ENCODE measurements at places on chromosomes 2 and 18.

DNA sequence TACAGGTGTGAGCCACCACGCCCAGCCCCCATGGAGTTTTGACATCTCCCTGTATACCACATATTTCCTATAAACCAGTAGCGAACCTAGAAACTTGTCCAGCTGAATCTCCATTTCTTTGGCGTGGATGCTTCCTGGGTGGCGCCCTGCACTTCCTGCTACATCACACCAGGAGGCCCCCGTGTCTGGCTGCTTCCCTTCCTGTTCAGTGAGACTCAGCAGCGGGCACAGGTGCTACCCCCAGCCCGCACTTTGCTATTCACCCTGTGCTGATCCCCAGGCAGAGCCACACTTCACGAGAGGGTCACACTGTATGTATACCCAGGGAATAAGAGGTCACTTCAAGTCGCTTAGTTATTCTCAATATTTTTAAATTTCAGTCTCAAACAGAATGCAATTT lies 35.0 kb downstream of the CYP27C1 start:
- no peak for DNase-seq

- no peak for DNase-seq
These were observed 24.0 kb downstream of the CROCC2 start for GRCh38 chr2:240930096-240930630.

GRCh38 chr18:72826736-72827135 lies 41.1 kb downstream of the NETO1 start:
- no peak for DNase-seq

DNA sequence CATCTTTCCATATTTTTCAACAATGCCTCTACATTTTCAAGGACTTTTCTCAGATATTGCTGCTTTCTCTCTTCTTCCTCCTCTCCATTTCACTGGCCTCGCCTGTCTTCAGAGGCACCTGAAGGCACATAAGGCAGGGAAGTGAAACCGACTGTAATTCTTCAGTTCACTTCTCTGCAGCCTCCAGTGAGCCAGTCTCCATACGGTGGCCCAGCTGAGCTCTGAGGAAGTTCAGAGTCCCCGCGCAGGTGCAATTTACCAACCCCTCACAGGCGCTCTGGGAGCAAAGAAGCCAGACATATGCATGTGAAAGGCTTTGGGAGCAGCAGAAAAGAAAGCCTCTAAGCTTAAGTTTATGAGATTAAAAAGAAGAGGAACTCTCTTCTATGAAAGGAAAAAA lies 12.4 kb downstream of the KLHL14 start:
- no peak for DNase-seq

DNA sequence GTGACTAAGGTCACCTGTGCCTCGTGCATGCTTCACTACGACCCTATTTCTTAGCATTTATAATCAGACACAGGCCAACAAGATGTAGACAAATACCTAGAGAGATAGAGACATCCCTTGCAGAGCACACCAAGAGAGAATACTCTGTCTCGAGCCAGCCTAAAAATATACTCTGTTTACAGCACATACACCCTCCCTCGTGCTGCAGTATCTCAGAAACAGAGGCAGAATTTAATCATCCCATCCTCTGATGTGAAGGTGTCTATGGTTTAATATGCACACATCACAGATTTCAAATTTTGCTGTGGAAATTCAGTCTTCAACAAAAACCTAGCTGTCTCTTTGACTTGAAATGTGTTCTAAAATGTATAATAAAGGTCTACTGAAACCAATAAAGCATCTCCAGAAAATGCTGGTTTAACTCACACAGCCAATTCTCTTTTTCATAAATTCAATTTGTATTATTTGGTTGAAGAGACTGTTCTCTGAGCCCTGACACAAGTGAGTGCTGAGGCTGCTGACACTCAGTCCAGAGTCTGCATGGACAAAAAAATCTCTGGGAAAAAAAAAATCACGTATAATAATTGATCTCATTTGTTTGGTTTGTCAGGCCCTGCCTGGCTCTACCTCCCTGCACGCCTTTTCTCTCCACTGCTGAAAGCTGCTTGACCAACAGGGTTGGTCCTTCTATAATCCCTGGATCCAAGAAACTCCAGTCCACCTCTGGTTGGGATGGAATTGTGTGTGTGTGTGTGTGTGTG lies 142.0 kb upstream of the FSHR start:
- DNase-seq: no peak

GRCh38 chr2:195848119-195848899 lies 191.3 kb downstream of the SLC39A10 start:
- no peak for DNase-seq

All from DMS79 (cell line).